ENCODE measurements at places on chromosomes 4 and X.

DNA sequence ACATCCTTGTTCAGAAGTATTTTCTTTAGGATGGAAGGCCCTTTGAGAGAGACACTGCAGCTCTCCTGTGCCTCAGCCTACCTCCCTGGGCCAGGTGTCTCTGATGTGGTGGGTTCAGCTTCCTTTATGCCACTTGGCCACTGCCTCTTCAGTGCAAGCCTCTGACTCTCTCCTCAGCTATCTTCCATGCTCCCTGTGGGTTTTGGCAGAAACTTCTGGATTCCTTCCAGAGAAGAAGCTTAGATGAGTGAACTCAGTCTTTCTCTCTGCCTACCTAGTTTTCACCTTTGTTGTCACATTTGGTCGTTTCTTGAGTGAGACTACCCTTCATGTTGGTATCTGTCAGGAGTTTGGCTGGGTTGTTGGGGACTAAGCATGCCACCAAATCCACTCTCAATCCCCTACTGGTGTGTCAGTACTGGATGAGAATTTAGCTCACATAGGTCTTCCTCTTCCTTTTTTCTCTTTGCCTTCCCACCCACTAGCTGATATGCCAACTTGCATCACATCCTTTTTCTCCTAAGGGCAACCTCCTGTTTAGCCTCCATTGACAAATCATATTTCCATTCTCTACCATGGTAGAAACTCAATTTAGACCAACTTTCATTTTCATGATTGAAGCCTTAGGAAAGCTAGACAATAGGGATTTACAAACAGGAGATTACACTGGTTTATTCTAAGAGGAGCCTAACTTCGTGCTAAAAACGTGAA lies 32.0 kb downstream of the IL15 start:
- no peak for DNase-seq

GRCh38 chr4:158327525-158327924 lies 117.2 kb downstream of the TMEM144 start:
- no peak for DNase-seq

GRCh38 chr4:119014658-119015057 lies 121.0 kb upstream of the MYOZ2 start:
- no peak for DNase-seq

- no peak for DNase-seq
Measured at GRCh38 chr4:153143527-153144348, 60.5 kb upstream of the TRIM2 start.

- no peak for DNase-seq
Measured at GRCh38 chrX:53255738-53256191, 25.6 kb downstream of the IQSEC2 start.

GRCh38 chrX:39815631-39816030 lies 282.1 kb downstream of the BCOR start:
- no peak for DNase-seq

DNA sequence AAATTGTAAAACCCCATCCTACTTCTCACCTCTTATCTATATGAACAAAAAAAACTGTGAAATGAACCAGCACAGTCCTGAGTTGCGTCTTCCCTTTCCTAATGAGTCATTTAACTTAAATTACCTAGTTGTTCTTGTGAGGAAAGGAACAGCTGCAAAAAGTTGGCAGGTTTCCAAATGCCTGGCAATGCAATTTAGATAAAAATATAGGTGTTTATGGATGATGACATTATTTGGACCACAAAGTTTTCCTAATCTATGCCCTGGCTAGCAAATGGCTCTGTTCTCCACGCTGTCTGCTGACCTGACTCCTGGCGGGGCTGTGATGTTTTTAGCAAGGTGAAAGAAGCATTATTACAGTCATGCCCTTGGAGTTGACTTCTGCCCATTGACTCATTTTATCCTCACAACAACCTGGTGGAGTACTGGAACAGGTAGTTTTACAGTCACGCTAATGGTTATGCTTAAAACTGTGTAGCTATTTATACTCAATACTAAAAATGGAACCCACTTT lies 29.8 kb upstream of the RELL1 start:
- DNase-seq: peak; percentile 44

GRCh38 chrX:13029887-13030771 lies 14.3 kb downstream of the FAM9C start:
- no peak for DNase-seq

GRCh38 chr4:170497689-170498088 lies 407.9 kb upstream of the AADAT start:
- peak; percentile 63 for DNase-seq

DNA sequence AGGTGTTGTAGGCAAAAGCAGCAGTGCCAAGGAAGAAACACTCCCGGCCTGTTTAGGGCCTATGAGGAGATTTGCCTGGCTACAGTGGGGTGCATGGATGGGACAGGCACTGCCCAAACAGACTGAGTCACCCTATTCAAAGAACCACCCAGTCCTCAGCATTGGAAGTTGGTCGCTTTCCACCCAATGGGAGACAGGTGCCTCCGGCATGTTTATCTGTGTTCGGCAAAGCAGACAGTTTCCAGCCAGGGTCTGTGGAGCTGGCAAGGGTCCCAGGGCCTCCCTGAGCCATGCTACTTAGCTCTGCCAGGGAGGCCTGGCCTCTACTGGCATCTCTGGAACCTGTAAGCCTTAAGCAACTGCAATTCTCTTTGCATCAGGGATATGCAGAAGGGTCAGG lies 165.1 kb upstream of the ATP6AP2 start:
- no peak for DNase-seq

DNA sequence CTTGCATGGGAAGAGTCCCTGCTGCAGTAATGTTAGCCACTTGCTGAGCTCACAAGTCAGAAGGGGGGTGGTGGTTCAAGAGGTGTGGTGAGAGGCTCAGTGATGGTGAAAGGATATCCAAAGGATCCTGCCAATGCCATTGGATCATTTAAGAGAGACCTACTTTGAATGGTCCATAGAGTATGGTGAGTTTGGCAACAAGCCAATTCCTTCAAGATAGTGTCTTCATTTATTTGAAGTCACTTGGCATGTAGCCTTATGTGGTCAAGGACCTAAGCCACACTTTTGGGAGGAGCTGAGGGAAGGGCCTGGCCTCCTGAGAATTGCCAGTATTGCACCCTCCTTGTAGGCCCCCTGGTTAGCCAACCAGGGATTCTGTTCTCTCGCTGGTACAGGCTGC lies 87.9 kb downstream of the TSPAN7 start:
- DNase-seq: no peak
